Activated CD4-positive, CD25-positive, alpha-beta regulatory T cell (primary cell): ENCODE measurements at places on chromosomes 12 and 14.
A peak's percentile ranks its signal among the peaks of the same experiment; 100 is the strongest.

DNA sequence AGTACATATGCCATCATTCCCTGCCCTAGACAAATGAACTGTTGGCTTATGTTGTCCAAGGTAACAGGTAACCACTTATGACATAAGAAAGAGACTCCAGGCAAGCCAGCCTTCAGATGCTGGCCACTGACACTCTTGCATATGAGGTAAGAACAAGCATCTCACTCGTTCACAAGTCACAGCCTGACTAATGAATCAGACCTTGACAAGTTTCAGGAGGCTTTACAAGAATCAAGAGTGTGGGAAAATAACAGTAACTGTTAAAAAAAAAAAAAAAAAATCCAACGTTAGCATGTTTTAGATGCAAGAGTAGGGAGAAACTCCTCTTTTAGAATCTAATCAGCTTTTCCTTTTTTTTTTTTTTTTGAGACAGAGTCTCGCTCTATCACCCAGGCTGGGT, 40.7 kb downstream of the ZFYVE1 start:
- DNase-seq: no peak

DNA sequence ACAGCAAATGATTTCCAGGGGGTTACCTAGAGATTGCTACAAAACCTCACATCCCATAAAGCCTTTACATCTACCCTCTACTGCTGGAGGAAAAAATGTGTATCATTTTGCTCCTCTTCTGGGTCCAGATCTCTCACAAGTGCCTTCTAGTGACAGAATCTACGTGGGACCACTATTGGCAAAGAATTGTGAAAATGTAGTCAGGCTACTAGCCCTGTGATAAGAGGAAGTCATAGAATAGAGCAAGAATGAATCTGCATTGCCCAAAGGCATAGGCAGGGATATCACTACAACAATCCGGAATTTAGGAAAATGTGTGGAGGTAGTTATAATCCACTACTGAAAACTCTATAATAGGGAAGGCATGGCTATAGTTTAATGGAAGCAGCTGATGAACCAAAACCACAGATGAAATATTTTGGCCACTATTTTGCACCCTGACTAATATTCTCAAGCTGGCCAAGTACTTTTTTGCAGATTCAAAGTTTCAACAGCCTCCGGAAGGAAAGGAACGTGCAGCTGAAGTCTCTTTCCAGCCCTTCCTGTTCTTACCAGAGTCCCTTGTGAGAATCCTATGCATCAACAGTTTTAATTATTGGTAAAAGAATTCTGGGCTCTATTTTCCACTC, 176.8 kb downstream of the PHLDA1 start:
- DNase-seq: no peak

DNA sequence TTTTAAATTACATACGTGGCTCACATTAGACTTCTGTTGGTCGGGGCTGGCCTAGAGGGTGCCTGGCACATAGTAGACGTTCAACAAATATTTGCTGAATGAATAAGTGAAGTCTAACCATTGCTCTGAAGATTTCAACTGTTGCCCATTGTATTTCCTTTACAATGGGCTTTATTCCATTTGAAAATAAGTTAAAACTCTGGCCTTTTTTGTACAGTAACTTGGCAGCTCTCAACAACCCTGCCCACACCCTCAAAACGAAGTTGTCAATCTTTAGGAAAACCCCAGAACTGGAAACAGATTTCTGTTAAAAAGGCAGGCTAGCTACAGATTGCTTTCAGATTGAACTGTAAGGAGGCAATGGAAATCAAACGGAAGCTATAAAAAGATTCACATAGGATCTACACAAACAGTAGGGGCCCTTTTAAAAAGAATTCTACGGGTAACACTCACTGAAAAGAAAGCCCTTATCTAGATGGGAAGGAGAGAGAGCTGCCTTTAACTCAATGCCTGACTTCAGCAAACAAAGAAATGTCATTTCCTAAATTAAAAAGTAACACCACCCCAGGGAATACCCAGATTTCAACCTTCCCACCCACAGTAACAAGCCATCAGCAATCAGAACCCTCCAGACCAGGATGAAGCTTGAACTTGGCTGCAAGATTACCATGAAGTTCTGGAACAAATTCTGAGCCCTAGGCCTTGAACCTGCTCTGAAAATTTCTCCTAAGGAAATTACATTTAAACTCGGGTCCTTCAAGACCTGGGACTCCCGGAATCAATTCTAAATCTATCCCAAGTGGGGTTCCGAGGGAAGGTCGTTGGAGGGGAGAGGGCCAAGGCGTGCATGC, 1.4 kb downstream of the WSB2 start:
- no peak for DNase-seq

GRCh38 chr12:44875954-44876543, at the start of gene NELL2:
TSS of gene NELL2 (minus strand) at chr12:44876315. CDS start at chr12:44875869, 446 bp downstream.
- DNase-seq: peak; percentile 12
